NCI-H510A treated with DMSO at 0.1 percent for 48 hours (cell line): ENCODE measurements at places on chromosomes 4 and X.

GRCh38 chr4:105198541-105198940 lies 51.9 kb downstream of the TET2 start:
- DNase-seq, result no peak

- no peak for DNase-seq
Measured at GRCh38 chr4:151541389-151542071, 132.6 kb downstream of the FHIP1A start.

GRCh38 chr4:127995776-127996175 lies 30.6 kb downstream of the ABHD18 start:
- no peak for DNase-seq

GRCh38 chr4:139839403-139840031 lies 173.9 kb downstream of the MGST2 start:
- DNase-seq, result no peak

- DNase-seq, result no peak
Measured at GRCh38 chrX:281166-281999, at the start of gene PLCXD1. PLCXD1 (plus strand) TSS chrX:281381; CDS start chrX:284188, 2,807 bp downstream.

GRCh38 chrX:153353416-153353815 lies 19.5 kb downstream of the ZNF275 start:
- no peak for DNase-seq

GRCh38 chr4:39453738-39454137 lies 5.0 kb downstream of the RPL9 start:
- DNase-seq, result no peak

DNA sequence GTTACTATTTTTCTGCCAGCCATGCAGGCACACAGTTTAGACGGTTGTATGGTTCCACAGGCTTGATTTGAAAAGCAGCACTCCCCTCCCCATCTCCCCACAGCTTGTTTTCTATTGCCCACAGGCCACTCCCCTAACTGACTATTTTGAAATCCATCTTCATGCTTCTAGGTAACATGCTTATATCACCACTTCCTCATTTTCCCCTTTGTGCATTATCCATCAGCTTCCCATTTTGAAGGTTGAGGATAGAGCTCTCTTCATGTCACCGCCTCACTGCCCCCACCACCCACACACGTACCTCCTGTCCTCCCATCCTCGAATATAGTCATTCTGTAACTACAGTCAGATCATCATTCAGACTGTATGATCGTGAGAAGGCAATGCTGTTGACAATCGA lies 224.7 kb downstream of the MID1 start:
- DNase-seq, result no peak

GRCh38 chr4:56469489-56470210 lies 2.2 kb downstream of the SRP72 start:
- DNase-seq, result no peak

- DNase-seq, result peak; percentile 34
Measured at GRCh38 chrX:108224727-108225621, 133.4 kb downstream of the ATG4A start.

DNA sequence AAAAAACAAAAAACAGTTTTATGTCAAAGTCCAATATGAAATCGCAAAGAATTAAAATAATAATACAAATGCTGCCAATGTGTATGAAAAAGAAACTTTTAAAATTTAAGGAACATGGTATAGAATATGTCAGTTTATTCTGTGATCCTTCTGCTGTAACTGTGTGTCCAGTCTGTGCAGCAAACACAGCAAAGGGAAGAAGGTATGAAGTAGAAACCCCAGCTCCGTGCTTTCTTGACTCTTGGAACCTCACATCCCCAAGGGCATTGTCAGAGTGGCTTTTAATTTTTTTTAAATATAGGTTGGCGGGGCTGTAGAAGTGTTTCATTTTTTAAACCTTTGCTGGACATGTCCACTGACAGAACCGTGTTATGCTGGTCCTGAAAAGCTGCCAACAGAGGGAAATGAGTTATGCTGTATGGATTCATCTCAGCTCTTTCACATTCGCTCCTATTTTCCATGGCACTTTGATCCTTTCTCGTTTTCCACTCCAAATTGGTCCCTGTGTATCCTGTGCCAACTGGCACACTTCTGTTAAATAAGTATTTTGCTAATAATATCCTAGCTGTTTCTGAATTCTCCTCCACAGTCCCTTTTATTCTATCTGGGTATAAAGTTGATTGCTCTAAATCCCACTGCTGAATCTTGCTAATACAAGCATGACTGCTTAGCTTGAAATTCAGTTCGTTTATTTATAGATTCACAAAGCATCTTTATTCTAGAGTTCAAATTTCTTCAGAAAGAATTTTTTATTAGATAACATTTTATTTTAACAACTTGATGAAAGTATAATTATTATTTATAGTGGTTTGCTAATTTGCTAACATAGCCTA lies 127.0 kb upstream of the DDIT4L start:
- DNase-seq, result no peak

- DNase-seq, result no peak
Measured at GRCh38 chrX:19902110-19902509, 14.7 kb upstream of the SH3KBP1 start.

DNA sequence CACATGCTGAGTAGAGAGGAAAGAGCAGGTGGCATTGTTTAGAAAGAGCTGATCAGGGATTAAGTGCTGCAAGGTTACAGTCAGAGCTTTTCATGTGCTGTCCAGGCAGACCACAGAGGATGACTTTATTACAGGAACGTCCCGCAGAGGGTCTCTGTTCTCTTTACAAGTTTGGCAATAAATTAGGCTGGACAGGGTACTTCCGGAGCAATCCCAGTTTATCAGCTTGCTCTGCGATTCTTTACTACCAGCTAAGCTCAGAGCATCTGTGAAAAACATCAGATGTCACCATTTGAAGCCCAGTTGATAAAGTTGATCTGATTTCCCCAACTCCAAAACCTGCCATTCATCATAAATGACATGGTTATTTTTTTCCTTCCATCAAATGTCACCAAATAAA lies 633.1 kb downstream of the NLGN4X start:
- DNase-seq, result no peak

GRCh38 chr4:100605144-100605543 lies 87.3 kb upstream of the EMCN start:
- no peak for DNase-seq

DNA sequence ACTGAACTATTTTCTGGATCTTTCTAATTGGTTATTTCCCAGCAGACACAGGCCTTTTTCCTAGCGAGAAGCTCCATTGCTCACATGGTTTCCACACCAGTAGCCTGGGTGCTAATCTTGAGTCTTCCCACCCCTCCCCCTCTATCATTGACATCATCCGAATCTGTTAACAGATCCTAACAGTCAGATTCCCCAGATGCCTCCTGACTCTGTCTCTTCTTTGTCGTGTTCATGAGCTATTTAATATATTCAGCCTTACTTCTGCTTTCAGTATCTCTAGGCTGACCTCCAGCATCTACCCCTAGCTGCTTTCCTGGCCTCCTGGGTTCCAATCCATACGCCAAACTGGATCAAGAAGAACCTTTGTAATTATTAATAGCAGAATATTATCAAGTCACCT lies 85.0 kb downstream of the CLNK start:
- no peak for DNase-seq

DNA sequence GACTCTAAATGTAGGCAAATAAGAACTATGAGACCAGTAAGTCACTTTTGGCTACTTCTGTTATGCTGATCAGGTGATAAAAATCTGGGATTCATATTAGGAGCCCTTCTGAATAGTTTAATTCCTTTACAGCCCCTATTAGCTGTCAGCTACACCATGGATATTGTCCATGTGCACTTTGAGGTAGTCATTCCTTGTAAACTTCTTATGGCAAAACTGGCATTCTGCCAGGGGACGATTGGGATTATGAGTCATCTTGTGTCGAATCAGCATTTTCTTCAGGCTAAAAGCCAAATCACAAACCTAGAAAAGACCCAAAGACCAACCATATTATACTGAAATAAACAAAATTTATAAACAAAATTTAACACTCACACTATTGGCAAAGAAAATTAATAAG lies 227.6 kb downstream of the PRDM5 start:
- no peak for DNase-seq

GRCh38 chr4:76811604-76812412 lies 86.1 kb downstream of the SOWAHB start:
- no peak for DNase-seq

- no peak for DNase-seq
Measured at GRCh38 chr4:152509595-152510225, 26.2 kb downstream of the FBXW7 start.

GRCh38 chr4:7717946-7718490 lies 221.6 kb downstream of the AFAP1 start:
- no peak for DNase-seq
